ENCODE measurements at places on chromosomes 12 and 14. TPM values are rescaled to one million over a fixed set of nuclear protein-coding genes. Genes with fewer than 3 reads are reported as not detected.

- DNase-seq = no peak
- H3K27me3 ChIP-seq = no peaks in the 10 kb centered on the region
- H3K36me3 ChIP-seq = peaks cover 18% of the 10 kb centered on the region
- peaks cover 7% of the 10 kb centered on the region for H3K4me1 ChIP-seq
These were observed 32.3 kb downstream of the ACADS start for GRCh38 chr12:120757949-120758348.

The RNASE4 gene
- total RNA-seq = 10.8 TPM

The LRRC9 gene
- total RNA-seq = 6.3 TPM

The PSEN1 gene
- 63.4 TPM for total RNA-seq

GRCh38 chr12:11067514-11067913, 5.4 kb upstream of the TAS2R46 start:
- no peaks in the 10 kb centered on the region for H3K27me3 ChIP-seq
- peak; percentile 57 for DNase-seq
- no peaks in the 10 kb centered on the region for H3K4me1 ChIP-seq
- no peak overlapping the region for H3K4me3 ChIP-seq

DNA sequence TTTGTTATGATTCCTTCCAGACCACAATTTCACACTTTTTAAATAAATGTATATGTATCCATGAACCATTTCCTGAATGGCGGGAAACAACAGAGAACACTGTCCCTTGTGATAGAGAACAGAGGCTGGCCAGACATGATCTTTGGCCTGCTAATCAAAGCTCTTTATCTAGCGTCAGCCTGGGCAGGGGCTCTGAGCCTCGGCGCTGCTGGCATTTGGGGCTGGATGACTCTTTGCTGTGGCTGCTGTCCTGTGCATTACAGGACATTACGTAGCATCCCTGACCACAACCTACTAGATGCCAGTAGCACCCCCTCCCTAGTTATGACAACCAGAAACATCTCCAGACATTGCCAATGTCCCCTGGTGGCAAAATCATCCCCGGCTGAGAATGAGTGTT, 77.7 kb downstream of the DNAH10 start:
- H3K27me3 ChIP-seq = no peaks in the 10 kb centered on the region
- no peaks in the 10 kb centered on the region for H3K4me1 ChIP-seq
- no peaks in the 10 kb centered on the region for H3K36me3 ChIP-seq
- DNase-seq = no peak
- H3K4me3 ChIP-seq = no peak overlapping the region
- H3K27ac ChIP-seq = no peak overlapping the region

The CEBPE gene
- 1.5 TPM for total RNA-seq

The CD69 gene
- total RNA-seq = 9.6 TPM

DNA sequence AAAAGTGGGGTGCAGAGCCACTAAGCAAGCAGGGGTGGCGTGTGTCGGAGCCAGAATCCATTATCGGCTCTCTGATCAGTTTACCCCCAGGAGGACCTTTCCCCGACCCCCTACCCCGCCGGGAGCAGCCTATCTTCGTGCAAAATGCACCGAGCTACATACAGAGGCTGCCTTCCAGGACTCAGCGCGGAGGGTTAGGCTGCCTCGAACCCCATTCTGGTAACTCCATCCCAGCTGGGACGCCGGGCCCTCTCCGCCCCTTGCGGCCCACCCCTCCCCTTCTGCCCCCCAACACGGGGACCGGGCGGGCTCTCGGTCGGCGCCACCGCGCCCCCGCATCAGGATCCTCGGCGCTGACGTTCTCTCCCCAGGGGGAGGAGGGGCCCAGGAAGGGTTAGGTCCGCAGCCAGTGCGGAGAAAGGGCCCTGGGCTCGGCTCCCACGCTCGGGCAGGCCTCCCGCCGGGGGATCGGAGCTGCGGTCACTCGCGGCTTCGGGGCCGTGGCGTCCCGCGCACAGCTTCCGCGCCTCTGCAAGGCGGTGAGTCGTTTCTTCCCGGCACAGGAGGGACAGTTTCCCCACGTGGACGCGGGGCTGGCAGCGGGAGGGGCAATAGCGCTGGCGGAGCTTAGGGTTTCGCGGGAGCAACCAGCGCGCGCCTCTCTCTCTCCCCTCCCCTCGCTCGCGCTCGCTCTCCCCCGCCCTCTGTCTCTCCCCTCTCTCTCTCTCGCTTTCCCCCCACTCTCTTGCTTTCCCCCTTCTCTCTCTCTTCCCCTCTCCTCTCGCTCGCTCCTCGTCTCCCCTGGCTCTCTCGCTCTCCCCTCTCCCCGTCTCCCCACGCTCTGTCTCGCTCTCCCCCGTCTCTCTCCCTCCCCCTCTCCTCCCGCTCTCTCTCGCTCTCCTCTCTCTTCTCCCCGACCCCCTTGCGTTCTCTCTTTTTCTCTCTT, 12.5 kb upstream of the MAP3K9 start:
- H3K4me1 ChIP-seq = peaks cover 16% of the 10 kb centered on the region
- no peak overlapping the region for H3K27ac ChIP-seq
- H3K36me3 ChIP-seq = no peaks in the 10 kb centered on the region
- peaks cover 12% of the 10 kb centered on the region for H3K27me3 ChIP-seq

GRCh38 chr14:102532204-102532658, 22.7 kb upstream of the ANKRD9 start:
- H3K27me3 ChIP-seq = no peaks in the 10 kb centered on the region
- H3K27ac ChIP-seq = no peak overlapping the region
- no peak for DNase-seq

The RAPGEF3 gene
- 15.0 TPM for total RNA-seq

All from spinal cord (tissue), 10 donors.